IMR-90 (cell line): ENCODE measurements at places on chromosomes 5 and 9. TPM values are rescaled to one million over a fixed set of nuclear protein-coding genes. Genes with fewer than 3 reads are reported as not detected.

GRCh38 chr9:108296056-108296455 lies 559.7 kb downstream of the ACTL7B start:
- peak; percentile 71 for DNase-seq

- no peak for DNase-seq
These were observed 31.2 kb upstream of the CLPTM1L start for GRCh38 chr5:1375871-1376810.

DNA sequence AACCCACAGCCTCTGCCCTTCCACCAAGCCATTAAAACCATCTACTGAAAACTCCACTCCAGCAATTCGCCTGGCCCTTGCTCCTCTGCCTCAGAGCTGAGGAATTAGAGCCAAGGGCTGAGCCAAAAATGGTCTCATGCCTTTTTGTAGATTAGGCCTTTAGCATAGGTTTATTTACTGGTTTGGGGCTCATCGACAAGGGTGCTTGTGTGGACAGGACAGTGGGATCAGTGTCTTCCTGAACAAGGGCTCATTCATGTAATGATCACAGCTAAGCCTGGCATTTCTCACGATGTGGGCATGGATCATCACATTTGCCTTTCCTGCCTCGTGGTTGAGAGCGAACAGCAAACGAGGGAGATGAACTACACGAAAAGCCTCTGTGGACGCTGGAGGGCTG lies 59.2 kb upstream of the PHF24 start:
- DNase-seq, result no peak

- DNase-seq, result no peak
These were observed 11.7 kb upstream of the NUP214 start for GRCh38 chr9:131113655-131114054.

DNA sequence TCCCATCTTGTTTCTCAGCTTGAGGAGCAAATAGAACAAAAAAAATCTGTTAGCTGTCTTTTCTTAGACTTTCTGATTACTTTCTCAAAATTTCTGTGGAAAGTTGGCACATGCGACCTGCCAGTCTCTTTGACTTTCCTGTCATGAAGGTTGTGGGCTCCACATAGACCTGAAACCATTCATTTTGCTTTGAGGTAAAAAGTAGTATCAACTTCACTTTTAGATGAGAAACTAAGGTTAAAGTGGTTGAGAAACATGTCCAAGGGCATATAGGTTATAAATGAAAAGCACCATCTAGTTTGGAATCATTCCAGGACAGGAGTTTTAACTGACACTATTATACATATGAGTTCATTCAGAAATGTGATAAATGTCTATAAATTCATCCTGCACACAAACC lies 42.7 kb downstream of the ST8SIA4 start:
- no peak for DNase-seq

GRCh38 chr5:83184534-83184933 lies 107.2 kb downstream of the XRCC4 start:
- no peak for DNase-seq

DNA sequence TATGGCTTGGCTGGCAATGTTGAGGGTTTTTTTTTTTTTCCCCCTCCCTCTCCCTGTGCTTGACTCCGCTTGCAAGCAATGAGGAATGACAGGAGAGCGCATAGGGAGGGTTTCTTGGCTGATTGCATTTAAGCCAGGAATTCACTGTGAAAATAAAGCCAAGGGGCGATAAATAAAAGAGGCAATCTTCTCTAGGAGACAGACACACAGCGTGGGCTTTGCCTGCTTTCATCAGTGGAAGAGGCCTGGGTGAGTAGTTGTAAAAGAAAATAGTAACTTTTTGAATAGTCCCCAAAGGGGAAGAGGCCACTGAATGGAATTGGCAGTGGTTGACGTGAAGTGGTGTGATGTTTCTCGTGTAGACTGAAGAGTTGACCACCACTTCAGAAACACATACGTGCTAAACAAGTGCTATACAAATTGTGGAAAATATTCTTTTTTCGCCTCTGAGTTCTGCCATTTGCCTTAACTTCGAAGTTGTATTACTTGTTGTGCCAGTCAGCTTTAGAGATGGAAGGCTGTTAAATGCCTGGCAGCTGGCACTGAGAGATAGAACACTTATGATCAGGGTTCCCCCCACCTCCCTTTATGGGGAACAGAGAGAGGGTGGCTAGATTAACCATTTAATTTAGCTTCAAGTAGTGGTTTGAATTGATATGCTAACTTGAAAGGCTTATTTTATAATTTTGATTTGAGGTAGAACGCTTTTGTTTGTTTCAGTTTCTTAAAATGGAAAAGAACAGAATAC lies 3.0 kb downstream of the ZSWIM6 start:
- DNase-seq, result peak; percentile 76

DNA sequence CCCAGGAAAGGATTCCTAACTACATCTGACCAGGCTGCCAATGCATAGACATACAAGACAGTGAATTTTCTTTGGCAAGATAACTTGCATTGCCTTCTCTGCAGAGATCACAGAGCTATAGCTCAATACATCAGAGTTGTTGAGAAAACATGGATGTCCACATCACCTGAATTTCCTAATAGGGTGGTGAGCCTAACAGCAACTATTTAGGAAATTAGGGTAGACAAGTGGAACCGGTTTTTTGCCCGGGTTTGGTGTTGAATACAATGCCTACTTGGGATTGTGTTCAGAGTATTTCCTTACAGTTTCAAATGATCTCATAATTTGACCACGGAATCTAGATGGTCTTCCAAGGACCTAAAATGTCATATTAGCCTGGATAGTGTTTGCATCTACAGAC lies 262.7 kb downstream of the KIF4B start:
- DNase-seq, result no peak

DNA sequence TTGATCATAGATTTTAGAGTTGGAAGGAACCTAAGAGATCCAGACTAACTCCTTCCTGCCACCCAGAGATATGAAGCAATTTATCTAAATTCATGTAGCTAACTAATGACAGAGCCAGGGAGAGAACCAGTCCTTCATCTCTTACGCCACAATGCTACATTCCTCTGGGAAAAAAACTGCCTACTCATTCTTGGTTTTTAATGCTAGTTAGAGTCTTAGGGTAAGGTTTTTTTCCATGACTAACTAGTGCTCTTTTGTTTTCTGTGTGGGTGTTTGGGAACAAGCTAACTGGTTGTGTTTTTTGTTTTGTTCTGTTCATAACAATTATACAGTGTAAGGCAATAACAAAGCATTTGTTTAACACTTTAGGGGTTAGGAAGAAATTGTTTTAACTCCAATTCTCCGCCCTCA lies 52.4 kb downstream of the SLC44A1 start:
- DNase-seq, result peak; percentile 90

GRCh38 chr5:124546643-124547042 lies 199.8 kb downstream of the ZNF608 start:
- DNase-seq, result peak; percentile 35

- DNase-seq, result no peak
These were observed 433.1 kb upstream of the DMAC1 start for GRCh38 chr9:8232726-8233125.

GRCh38 chr9:2196757-2197156 lies 181.6 kb downstream of the SMARCA2 start:
- DNase-seq, result no peak

GRCh38 chr9:127667127-127667844 lies 39.5 kb upstream of the CFAP157 start:
- DNase-seq, result peak; percentile 12

GRCh38 chr5:151382576-151382975 lies 35.2 kb upstream of the SLC36A2 start:
- no peak for DNase-seq

- DNase-seq, result no peak
These were observed 1.7 kb upstream of the PTPN3 start for GRCh38 chr9:109499631-109500410.

- no peak for DNase-seq
These were observed 26.8 kb downstream of the NIPAL4 start for GRCh38 chr5:157486861-157487260.

DNA sequence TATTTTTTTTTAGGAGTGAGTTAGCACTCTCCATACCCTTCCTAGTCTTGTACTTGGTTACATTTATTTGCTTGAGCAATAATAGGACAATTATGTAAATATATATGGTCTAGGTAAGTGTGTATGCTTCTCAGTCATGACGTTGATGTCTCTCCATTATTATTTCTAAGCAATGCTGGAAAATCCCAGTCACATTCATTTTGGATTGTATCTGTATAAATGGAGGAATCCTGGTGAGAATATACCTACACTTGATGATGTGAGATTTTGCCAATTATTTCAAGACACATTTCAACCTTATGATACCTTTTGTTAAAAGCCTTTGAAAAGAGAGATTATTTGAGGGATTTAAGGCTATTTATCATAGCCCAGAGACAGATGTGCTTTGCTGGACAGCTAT lies 2244.5 kb upstream of the WWC1 start:
- no peak for DNase-seq

DNA sequence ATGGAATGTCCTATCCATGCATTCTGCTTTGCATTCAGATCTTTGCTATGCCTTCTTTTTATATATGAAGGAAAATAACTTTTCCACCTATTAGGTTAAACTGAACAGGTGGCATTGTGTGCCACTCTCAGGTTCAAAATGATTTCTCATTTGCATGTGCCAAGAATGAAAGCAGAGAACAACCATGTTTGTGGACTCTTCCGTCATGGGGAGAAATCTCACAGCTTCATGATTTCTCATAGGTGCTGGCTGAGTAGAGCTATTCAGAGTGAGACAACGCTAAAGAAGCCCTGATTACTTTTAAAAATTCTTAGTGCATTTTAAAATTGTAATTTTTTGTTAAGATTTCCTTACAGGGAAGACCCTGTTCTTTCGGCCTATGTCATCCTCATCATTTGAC lies 472.1 kb downstream of the RASEF start:
- no peak for DNase-seq

GLRA1 gene
- not detected in 2 replicates for total RNA-seq

SUSD3 gene
- total RNA-seq, result 0.28 and 0.54 TPM in 2 replicates

SPARC gene
- total RNA-seq, result 1,186 and 1,450 TPM in 2 replicates

CMYA5 gene
- 0.83 and 0.90 TPM in 2 replicates for total RNA-seq

LCN2 gene
- total RNA-seq, result not detected in 2 replicates

C9orf50 gene
- total RNA-seq, result not detected in 2 replicates

TNFSF8 gene
- total RNA-seq, result not detected in 2 replicates

NRARP gene
- not detected in 2 replicates for total RNA-seq

NMUR2 gene
- total RNA-seq, result not detected in 2 replicates
